ENCODE measurements at places on chromosomes 6 and 20. TPM values are rescaled to one million over a fixed set of nuclear protein-coding genes. Genes with fewer than 3 reads are reported as not detected.

Gene TCF21
- total RNA-seq, result not detected

Gene SLC22A1
- total RNA-seq, result 4.5 TPM

Gene SUPT3H
- total RNA-seq, result 7.3 TPM

Gene NKAPL
- total RNA-seq, result 0.36 TPM

Gene FGD2
- total RNA-seq, result 22.3 TPM

Gene SAMD5
- total RNA-seq, result not detected

Gene HDGFL1
- total RNA-seq, result not detected

Gene BEND6
- not detected for total RNA-seq

Gene BFSP1
- 2.7 TPM for total RNA-seq
